ENCODE measurements at places on chromosomes 2 and 18. TPM values are rescaled to one million over a fixed set of nuclear protein-coding genes. Genes with fewer than 3 reads are reported as not detected.

DNA sequence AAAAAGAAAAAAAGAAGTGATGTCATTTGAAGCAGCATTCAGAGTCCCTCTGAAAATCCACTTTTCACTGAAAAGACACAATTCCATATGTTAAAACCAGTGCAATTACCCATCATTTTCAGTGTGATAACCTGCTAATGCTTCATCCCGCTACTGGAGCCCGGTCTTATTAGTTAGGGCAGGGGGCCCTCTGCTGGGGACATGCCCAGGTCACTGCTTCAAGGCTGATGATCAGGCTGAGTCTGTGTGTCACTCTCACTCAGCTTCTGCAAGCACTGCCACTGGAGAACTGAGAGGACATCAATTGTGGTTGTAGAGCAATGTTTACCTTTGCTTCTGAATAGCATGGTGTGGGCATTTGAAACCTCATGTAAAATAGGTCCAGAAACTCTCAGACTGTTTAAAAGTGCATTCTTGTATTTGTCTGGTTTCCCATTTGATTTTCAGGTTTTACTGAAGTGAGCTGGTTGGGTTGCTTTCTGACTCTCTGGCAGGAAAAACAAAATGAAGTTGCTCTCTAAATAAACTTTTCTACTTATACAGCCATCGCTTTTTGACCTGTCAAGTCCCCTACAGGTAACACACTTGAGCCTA lies 49.2 kb upstream of the NXPH2 start:
- H3K27me3 ChIP-seq: peaks cover 5% of the 10 kb centered on the region
- no peak overlapping the region for H3K27ac ChIP-seq
- DNase-seq: no peak

Gene STEAP3
- 5.0 TPM for total RNA-seq

GRCh38 chr18:49169037-49169521 lies 218.3 kb upstream of the SMAD7 start:
- no peak overlapping the region for H3K4me3 ChIP-seq
- no peak overlapping the region for H3K27ac ChIP-seq
- no peaks in the 10 kb centered on the region for H3K27me3 ChIP-seq
- no peak for DNase-seq
- H3K36me3 ChIP-seq: peaks cover 6% of the 10 kb centered on the region

DNA sequence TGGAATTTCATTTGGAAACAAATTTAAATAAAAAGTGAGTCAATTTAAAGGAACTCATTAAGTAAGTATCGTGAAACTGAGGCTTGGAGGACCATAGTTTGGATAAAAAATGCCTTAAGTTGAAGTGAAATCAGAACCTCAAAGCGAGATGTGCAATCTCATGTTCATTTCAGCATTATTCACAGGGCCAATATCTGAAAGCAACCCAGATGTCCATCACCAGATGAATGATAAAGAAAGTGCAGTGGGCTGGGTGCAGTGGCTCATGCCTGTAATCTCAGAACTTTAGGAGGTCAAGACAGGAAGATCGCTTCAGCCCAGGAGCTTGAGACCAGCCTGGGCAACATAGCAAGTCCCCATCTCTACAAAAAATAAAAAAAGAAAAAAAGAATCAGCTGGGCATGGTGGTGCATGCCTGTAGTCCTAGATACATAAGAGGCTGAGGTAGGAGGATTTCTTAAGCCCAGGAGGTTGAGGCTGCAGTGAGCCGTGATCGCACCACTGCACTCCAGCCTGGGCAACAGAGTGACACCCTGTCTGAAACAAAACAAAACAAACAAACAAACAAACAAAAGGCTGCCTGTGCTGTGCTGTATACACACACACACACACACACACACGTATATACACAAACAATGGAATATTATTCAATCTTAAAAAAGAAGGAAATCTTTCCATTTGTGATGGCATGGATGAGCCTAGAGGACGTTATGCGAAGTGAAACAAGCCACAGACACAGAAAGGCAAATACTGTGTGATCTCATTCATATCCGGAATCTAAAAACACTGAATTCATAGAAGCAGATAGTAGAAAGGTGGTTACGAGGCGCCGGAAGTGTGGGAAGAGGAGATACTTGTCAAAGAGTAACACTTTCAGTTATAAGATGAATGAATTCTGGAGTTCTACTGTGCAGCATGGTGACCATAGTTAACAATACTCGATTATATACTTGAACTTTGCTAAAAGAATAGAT lies 14.5 kb downstream of the SH3RF3 start:
- H3K4me3 ChIP-seq: no peak overlapping the region
- DNase-seq: no peak
- no peaks in the 10 kb centered on the region for H3K27me3 ChIP-seq
- H3K36me3 ChIP-seq: no peaks in the 10 kb centered on the region
- H3K4me1 ChIP-seq: peaks cover 1% of the 10 kb centered on the region

DNA sequence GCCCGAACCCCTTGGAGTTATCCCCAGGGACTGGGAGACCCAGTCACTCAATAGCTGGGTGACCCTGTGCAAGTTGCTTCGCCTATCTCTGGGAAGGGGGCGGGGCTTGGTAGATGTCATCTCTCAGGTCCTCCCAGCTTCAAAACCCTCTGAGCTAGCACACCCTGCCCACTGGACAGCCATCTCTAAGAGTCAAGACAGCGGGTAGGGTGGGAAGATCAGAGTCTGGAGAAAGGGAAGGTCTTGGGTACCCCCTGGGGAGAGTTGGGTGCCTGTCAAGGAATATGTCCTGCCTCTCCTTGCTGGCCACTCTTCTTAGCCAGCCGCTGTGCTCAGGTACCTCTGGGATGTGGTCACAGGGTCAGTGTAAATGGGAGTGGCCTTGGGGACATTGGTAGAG lies 8.0 kb downstream of the GLI2 start:
- H3K36me3 ChIP-seq: no peaks in the 10 kb centered on the region
- H3K27me3 ChIP-seq: peaks cover 4% of the 10 kb centered on the region
- DNase-seq: no peak
- H3K27ac ChIP-seq: no peak overlapping the region
- peaks cover 4% of the 10 kb centered on the region for H3K4me1 ChIP-seq

Gene E2F6
- total RNA-seq: 11.3 TPM

Gene TEX44
- total RNA-seq: not detected

DNA sequence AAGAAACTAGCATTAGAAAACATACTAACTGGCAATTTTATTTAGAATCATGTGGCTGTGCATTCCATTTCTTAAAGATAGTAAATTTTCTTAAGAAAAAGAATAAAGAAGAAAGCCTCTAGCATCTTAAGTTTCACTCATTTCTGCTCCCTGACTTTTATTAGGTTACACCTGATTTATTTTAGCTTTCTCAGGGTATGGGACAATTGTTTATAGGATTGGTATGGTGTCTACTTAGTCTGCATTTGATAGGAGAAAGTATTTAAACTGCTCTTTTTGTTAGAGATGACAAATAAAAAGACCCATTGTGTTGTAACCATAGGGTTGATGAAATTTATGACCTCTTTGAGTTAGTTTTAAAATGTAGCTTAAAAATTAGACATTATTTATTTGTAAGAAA lies 115.2 kb downstream of the PTPRM start:
- no peak for DNase-seq
- no peak overlapping the region for H3K4me3 ChIP-seq
- H3K27me3 ChIP-seq: no peaks in the 10 kb centered on the region
- H3K27ac ChIP-seq: no peak overlapping the region

Gene ATRAID
- total RNA-seq: 132 TPM

Gene RAPGEF4
- total RNA-seq: 8.8 TPM

- H3K4me3 ChIP-seq: no peak overlapping the region
- H3K27ac ChIP-seq: peak overlapping the region; percentile 64
- H3K4me1 ChIP-seq: peaks cover 4% of the 10 kb centered on the region
- no peak for DNase-seq
- H3K27me3 ChIP-seq: no peaks in the 10 kb centered on the region
These were observed 62.1 kb downstream of the LBH start for GRCh38 chr2:30293303-30293921.

Gene CD28
- 1.4 TPM for total RNA-seq

DNA sequence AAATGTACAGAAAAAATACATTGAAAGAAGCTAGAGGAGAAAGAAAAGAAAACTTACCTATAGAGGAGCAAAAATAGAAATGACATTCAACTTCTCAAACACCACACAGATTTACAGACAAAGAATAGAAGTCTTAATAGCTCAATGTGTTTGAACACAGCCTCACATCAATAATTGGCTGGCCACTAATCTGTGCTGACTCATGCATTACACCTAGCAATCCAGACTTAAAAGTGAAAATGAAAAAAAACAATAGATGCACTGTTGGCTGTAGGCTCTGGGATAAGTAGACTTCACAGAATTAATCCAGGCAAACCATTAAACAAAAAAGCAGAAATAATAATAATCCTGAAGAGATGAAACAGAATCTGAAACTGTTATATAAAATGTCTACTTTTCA lies 961.3 kb upstream of the CELF4 start:
- H3K27ac ChIP-seq: no peak overlapping the region
- no peak overlapping the region for H3K4me3 ChIP-seq
- no peaks in the 10 kb centered on the region for H3K27me3 ChIP-seq
- DNase-seq: no peak
- H3K36me3 ChIP-seq: no peaks in the 10 kb centered on the region
- no peaks in the 10 kb centered on the region for H3K4me1 ChIP-seq

Gene CFAP65
- total RNA-seq: not detected

- peaks cover 25% of the 10 kb centered on the region for H3K36me3 ChIP-seq
- DNase-seq: no peak
- no peak overlapping the region for H3K4me3 ChIP-seq
- H3K27ac ChIP-seq: peak overlapping the region; percentile 73
- peaks cover 16% of the 10 kb centered on the region for H3K4me1 ChIP-seq
These were observed 92.4 kb downstream of the DYSF start for GRCh38 chr2:71545572-71546274.

DNA sequence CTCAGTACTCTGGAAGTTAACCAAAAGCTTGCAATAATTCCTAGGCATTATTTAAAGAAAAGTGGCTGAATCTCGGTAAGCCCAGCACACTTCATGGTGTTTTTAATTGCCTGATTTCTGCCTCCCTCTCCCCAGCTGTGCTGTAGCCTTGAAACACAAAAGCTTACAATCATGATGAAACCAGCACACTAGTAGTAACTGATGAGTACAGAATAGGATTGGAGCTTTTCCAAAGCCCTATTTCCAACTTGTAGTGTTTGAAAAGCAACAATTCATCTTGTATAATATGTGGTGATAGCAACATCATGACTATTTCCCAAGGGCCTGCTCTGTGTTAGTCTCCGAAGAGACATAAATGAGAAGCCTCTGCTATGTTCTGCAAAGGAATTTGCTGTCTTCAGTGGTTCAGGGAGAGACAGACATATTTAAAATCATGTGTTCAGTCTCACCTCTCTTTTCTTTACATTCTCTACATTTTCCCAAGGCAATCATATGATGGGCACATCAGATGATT lies 1015.0 kb downstream of the BCL11A start:
- H3K4me3 ChIP-seq: no peak overlapping the region
- peaks cover 3% of the 10 kb centered on the region for H3K27me3 ChIP-seq
- no peaks in the 10 kb centered on the region for H3K4me1 ChIP-seq
- no peak overlapping the region for H3K27ac ChIP-seq

DNA sequence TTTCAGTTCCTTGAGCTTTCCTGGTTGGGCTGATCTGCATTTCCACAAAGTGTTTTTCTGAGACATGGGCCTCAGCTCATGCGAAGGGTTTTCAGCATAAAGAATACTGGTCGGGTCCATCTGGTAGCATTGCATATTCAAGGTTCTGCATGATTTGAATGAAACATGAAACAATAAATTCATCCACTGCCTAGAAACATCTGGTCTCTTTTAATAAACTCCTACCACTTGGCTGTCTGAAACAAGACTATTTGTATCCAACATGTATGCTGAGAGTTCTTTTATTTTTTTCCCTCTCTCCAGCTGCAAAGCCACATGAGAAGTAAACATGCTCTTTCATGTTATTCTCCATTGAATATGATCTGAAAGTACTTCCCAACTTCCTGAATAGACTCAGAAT lies 314.9 kb upstream of the SOX11 start:
- H3K36me3 ChIP-seq: no peaks in the 10 kb centered on the region
- no peak overlapping the region for H3K27ac ChIP-seq
- H3K4me1 ChIP-seq: no peaks in the 10 kb centered on the region
- no peak for DNase-seq
- no peak overlapping the region for H3K4me3 ChIP-seq

DNA sequence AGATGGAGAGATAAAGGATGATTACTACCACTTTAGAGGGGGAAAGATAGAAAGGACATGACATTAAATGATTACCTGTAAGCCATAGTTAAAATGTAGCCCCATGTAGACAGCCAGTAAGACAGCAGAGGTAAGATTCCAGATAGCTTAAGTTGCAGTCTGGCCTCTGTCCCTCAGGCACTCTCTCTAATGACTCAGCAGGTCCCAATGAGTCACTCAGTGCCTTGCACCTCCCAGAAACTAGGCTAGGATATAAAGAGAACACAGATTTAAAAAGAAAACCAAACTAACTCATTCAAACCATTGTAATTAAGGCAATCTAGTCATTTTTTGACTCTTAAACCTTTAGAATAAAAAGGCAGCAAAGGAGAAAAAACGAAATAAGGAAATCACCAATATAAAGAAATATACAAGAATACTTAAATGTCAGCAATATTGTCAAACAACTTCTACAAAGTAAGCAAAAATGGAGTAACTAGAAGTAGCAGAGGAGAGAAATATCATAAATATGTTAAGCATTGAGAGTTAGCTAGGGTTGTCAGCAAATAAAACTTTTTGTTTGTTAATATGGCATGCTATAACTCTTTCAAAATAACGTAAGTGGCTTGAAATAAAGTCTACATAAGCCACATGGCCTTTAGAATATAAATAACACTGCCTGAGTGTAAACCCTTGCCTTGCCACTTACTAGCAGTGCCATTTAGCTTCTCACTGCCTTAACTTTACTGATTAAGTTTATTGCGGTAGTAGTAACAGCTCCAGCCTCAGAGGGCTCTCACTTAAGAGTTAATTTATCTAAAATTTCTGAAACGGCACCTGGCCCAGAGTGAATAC lies 48.5 kb downstream of the SOCS6 start:
- H3K4me3 ChIP-seq: peak overlapping the region; percentile 4
- H3K36me3 ChIP-seq: no peaks in the 10 kb centered on the region
- DNase-seq: peak; percentile 49
- no peaks in the 10 kb centered on the region for H3K27me3 ChIP-seq

DNA sequence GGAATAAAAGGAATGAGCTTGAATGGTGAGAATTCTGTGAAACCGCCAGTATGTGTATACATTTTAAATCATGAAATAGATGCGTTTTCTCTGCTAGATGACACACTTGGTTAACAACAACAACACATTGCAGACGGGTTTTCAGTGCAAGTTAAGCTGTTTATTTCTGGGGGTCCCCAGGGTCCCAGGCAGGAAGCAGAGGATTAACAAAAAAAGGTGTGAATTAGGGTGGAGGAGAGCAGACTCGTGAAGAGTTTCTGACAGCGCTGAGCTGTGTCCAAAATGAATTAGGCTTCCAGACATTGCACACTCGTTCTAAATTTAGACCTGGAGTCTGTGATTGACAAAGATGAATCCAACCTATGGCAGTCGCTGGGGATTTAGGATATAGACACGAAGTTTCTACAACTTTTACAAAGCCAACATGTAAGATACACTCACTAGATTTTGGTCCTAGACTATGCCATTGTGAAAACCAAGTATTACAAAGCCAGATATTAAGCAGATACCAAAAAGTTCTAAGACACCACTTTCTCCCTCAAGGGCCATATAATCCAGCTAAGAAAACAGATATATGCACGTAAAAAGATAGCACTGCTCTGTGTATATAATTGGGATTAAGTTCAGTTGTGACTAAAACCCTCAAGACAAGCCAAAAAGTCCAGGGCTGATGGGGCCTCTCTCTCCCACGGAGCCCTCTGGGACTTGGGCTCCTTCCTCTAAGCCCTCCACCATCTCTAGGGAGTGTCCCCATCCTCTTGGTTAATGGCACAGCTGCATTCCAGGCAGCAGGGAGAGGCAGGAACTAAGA lies 120.2 kb downstream of the ACAA2 start:
- peaks cover 3% of the 10 kb centered on the region for H3K27me3 ChIP-seq
- H3K36me3 ChIP-seq: no peaks in the 10 kb centered on the region
- H3K4me1 ChIP-seq: peaks cover 3% of the 10 kb centered on the region
- no peak overlapping the region for H3K4me3 ChIP-seq
- no peak overlapping the region for H3K27ac ChIP-seq
- DNase-seq: no peak
